ENCODE measurements at places on chromosomes 11 and 22. TPM values are rescaled to one million over a fixed set of nuclear protein-coding genes. Genes with fewer than 3 reads are reported as not detected.

Gene ANGPTL5
- 0.76 TPM for polyA plus RNA-seq

Gene TM7SF2
- 59.9 TPM for polyA plus RNA-seq

Gene RFPL3
- polyA plus RNA-seq: not detected

Gene SCARF2
- 1.5 TPM for polyA plus RNA-seq

Gene C11orf21
- 5.1 TPM for polyA plus RNA-seq

Gene MAPK8IP2
- polyA plus RNA-seq: 0.23 TPM

Gene NXPE4
- polyA plus RNA-seq: not detected

Gene OTOG
- polyA plus RNA-seq: not detected

Gene IGSF9B
- polyA plus RNA-seq: 30.3 TPM

Gene KRTAP5-2
- not detected for polyA plus RNA-seq

Gene SOX6
- polyA plus RNA-seq: 3.8 TPM

Gene CCDC134
- 5.0 TPM for polyA plus RNA-seq

Gene PNPLA5
- polyA plus RNA-seq: not detected

Gene KCTD14
- 0.23 TPM for polyA plus RNA-seq

Gene CTR9
- 9.4 TPM for polyA plus RNA-seq

Gene TRIM51G
- polyA plus RNA-seq: not detected

Gene WBP2NL
- 0.11 TPM for polyA plus RNA-seq

Gene CCDC87
- polyA plus RNA-seq: 0.15 TPM

Gene C11orf86
- not detected for polyA plus RNA-seq

Gene TRIM5
- 8.2 TPM for polyA plus RNA-seq

Gene CHRNA10
- polyA plus RNA-seq: 0.57 TPM

Gene GALNT18
- 29.4 TPM for polyA plus RNA-seq

Gene OR4D9
- polyA plus RNA-seq: not detected

Gene GP1BB
- polyA plus RNA-seq: 6.5 TPM

Gene PARVG
- polyA plus RNA-seq: 3.0 TPM

Gene ASCL2
- 0.07 TPM for polyA plus RNA-seq

Gene GRAP2
- 0.57 TPM for polyA plus RNA-seq

Gene CD6
- polyA plus RNA-seq: 0.19 TPM

Measured in heart left ventricle (tissue), 16 donors.